ENCODE measurements at places on chromosomes 4 and X.

DNA sequence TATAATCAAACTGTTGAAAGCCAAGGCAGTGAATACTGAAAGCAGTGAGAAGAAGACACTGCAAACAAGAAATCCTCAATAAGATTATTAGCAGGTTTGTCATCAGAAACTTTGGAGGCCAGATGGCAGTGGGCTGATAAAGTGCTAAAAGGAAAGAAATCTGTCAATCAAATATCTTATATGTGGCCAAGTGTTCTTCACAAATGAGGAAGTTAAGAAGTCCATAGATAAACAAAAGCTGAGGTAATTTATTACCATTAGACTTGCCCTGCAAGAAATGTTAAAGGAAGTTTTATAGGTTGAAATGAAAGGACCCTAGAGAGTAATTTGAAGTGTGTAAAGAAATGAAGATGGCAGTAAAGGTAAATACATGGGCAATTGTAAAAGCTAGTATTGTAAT, 586.6 kb downstream of the RAPGEF2 start:
- no peak for DNase-seq

DNA sequence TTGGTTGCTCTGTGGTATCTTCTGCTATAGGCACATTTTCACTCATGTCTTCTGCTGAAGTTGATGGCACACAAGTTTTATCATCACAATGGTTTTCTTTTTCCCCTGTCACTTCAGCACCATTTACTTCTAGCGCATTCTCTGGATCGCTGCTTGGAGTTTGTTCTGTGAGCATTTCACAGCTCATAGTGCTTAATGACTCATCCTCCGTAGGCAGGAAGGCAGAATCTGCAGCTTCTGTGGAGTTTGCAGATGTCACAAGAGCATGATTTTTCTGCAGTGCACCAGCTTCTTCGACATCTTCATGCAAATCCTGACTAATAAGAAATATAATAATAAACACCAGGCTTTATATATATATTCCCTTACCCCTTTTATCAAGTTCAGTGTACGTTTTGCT, 83.6 kb downstream of the CHM start:
- no peak for DNase-seq

- DNase-seq, result no peak
Observed at GRCh38 chrX:115018040-115018647, 728 bp upstream of the IL13RA2 start.

GRCh38 chrX:134797390-134797700, 139.1 kb upstream of the PLAC1 start:
- no peak for DNase-seq

DNA sequence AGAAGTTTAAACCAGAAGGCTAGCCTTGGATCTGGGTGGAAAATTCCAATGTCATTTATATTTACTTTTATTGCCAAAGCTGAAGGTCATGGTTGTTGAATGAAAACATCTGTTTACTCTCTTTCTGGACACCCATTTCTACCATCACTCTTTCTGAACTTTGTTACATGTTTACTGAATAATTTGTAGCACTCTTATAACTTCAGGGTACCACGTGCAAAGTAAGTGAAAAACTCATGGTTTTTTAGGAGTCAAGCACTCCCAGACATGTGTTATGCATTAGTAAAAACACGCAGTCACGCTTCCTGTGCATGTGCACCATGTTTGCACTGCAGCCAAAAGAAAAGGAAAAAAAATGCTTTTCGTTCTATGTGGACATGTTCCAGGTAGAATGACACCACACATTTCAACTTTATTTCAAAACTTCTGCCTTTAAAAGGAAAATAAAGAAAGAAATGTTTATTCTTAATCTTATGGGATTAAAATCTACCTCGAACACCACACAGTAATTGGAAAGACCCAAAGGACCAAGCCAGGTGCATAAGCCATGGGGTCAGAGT, 31.4 kb upstream of the ADH1C start:
- DNase-seq, result no peak

DNA sequence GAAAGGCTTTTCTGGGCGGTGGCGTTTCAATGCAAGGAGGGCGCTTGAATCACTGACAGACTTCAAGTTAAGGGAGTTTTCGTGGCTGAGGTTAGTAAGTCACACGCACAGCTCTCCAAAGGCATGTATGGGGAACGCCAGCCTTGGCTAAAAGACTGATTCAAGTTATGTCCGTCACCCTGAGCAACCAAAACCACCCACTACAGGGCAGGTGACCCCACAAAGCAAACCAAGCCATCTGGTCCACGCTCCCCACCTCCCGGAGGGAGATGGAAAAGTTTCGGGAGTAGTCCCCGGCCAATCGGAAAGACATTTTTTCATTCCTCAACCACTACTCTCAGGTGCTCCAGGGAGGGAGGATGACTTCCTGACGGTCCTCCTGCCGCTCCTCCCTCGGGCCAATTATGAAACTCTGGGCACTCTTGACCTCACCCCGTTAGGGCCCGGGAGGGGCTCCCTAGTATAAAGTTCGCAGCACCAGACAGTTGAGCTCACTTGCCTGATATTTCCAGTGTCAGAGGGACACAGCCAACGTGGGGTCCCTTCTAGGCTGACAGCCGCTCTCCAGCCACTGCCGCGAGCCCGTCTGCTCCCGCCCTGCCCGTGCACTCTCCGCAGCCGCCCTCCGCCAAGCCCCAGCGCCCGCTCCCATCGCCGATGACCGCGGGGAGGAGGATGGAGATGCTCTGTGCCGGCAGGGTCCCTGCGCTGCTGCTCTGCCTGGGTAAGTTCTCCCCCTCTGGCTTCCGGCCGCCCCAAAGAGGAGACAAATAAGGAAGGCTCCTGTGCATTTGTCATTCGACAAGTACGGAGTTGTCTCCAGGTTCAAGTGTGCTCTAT, at the start of gene EREG:
Gene EREG (plus strand): TSS at position 494 of the 840 bp plus-strand sequence. CDS start 164 bp downstream, at position 658.
- DNase-seq, result no peak

- DNase-seq, result no peak
Observed at GRCh38 chrX:141341341-141341740, 99.0 kb upstream of the SPANXC start.

DNA sequence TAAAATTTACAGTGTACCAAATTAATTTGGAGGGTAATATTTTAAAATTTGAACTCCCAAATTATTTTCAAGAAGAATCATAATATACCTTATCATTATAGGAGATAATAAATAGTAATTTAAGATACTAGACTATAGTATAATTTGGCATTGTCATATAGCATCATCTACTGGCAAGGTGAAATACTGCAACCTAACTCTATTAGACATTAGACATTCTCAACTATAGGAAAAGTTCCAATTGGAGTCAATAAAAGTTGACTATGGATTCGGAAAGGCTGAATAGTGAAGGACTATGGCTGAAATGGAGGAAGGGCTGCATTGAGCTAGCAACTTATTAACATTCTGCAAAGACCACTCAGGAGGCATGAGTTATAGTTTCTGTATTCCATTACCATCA, 113.0 kb downstream of the PRDM5 start:
- DNase-seq, result no peak
